Central memory CD8-positive, alpha-beta T cell (primary cell): ENCODE measurements at places on chromosomes 11 and 22.

DNA sequence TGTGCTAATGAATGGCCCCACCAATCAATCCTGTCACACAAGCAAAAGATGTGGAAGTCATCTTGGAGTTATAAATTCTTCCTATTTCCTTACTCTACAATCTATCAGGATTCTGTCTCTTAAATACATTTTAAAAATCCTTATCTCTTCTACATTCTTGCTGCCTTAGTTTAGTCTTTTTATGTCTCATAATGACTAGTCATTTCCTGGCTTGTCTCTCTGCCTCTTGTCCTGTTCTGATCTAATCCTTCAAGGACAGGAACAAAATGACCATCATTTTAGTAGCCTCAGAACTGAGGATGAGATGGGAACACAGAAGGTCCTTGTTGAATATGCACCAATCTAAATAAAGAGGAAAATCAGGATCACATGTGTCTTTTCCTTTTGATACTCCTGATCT lies 56.6 kb upstream of the LIN7C start:
- no peak overlapping the region for H3K4me3 ChIP-seq
- no peaks in the 10 kb centered on the region for H3K27me3 ChIP-seq
- DNase-seq: no peak
- H3K27ac ChIP-seq: no peak overlapping the region
- H3K4me1 ChIP-seq: no peaks in the 10 kb centered on the region
- H3K36me3 ChIP-seq: no peaks in the 10 kb centered on the region

GRCh38 chr22:35804421-35804820 lies 86.7 kb downstream of the APOL5 start:
- no peaks in the 10 kb centered on the region for H3K36me3 ChIP-seq
- no peak overlapping the region for H3K4me3 ChIP-seq

DNA sequence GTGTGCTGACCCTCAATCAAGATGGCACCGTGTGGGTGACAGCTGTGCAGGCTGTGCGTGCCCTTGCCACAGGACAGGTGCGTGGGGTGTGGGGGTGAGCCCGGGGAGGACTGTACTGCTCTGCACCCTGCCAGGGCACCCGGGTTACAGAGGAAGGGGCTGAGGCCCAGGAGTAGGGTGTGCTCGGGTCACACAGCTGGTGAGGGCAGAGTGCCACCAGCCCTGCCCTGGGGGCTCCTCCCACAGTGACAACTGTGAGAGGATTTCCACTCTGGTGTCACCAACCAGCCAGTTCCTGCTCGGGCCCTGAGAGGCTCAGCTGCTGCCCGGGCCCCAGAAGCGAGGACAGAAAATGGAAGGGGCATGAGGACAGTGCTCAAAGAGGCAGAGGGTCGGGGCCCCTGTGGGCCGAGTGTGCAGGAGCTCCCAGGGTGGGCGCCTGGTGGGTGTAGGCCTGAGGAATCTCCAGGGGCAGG lies 20.5 kb downstream of the TRMU start:
- no peak overlapping the region for H3K4me3 ChIP-seq
- H3K27me3 ChIP-seq: no peaks in the 10 kb centered on the region
- H3K36me3 ChIP-seq: peaks cover 5% of the 10 kb centered on the region
- no peak for DNase-seq
- no peak overlapping the region for H3K27ac ChIP-seq
- peaks cover 8% of the 10 kb centered on the region for H3K4me1 ChIP-seq

- peaks cover 17% of the 10 kb centered on the region for H3K4me1 ChIP-seq
- H3K27ac ChIP-seq: no peak overlapping the region
- peak overlapping the region; percentile 79 for H3K4me3 ChIP-seq
- peaks cover 19% of the 10 kb centered on the region for H3K27me3 ChIP-seq
Measured at GRCh38 chr22:29306835-29307595, 565 bp downstream of the GAS2L1 start.

- H3K27me3 ChIP-seq: peaks cover 29% of the 10 kb centered on the region
- no peak overlapping the region for H3K27ac ChIP-seq
- H3K36me3 ChIP-seq: peaks cover 4% of the 10 kb centered on the region
- DNase-seq: no peak
- H3K4me3 ChIP-seq: no peak overlapping the region
- H3K4me1 ChIP-seq: no peaks in the 10 kb centered on the region
Measured at GRCh38 chr11:76251226-76251575, 44.9 kb upstream of the WNT11 start.

GRCh38 chr11:90326647-90327046 lies 103.8 kb upstream of the CHORDC1 start:
- H3K4me1 ChIP-seq: no peaks in the 10 kb centered on the region
- DNase-seq: no peak
- no peaks in the 10 kb centered on the region for H3K27me3 ChIP-seq
- H3K36me3 ChIP-seq: no peaks in the 10 kb centered on the region
- no peak overlapping the region for H3K27ac ChIP-seq

DNA sequence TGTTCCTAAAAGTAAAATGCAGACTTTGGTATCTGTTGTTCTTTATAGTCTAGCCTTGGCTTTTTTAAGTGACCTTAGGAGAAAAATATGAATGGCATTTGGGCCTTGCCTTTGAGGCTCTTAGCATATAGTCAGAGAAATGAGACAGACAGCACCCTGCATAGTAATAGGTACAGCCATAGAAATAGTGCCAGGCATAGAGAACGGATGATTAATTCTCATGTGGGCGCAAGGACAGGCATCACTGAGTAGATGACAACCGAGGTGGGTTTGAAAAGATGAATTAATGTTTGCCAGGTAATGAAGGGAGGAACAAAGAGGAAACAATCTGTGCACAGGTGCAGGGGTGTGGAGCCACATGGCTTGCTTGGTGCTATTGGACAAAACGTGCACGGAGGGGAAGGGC lies 90.5 kb downstream of the BMAL1 start:
- H3K36me3 ChIP-seq: peaks cover 43% of the 10 kb centered on the region
- no peak overlapping the region for H3K4me3 ChIP-seq
- H3K27me3 ChIP-seq: no peaks in the 10 kb centered on the region
- no peak for DNase-seq

DNA sequence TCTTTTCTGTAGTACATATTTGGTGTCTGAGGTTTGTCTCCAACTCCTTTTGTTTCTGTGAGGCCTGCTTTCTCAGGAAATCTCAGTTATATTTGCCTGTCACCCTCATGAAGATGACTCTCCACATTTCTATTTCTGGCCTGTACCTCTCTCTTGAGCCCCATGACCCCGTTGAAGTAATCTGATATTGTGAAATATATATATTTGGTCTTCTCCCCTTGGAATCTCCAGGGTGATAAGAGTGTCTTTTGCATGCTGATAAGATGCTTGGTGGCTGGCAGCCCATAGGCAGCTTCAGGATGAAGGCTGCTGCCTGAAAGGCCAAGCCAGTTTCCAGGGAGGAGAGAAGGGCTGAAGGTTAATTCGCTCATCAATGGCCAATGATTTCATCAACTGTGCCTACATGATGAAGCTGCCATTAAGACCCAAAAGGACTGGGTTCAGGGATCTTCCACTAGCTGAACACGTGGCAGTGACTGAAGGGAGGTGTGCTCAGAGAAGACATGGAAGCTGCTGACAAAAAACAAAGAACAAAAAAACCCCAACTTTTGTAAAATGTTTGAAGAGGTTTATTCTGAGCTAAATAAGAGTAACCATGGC lies 67.4 kb downstream of the MICAL2 start:
- no peaks in the 10 kb centered on the region for H3K27me3 ChIP-seq
- H3K4me1 ChIP-seq: peaks cover 39% of the 10 kb centered on the region
- H3K27ac ChIP-seq: peak overlapping the region; percentile 72
- H3K4me3 ChIP-seq: no peak overlapping the region
- DNase-seq: no peak

GRCh38 chr22:50481440-50482106 lies at the start of gene ADM2:
Gene ADM2, plus strand, starts transcription at chr22:50481543. Its CDS starts 305 bp downstream, at chr22:50481848.
- peaks cover 1% of the 10 kb centered on the region for H3K36me3 ChIP-seq
- H3K27me3 ChIP-seq: peaks cover 12% of the 10 kb centered on the region
- DNase-seq: no peak
- peak within 1 kb of the TSS; percentile 71 for H3K4me3 ChIP-seq

DNA sequence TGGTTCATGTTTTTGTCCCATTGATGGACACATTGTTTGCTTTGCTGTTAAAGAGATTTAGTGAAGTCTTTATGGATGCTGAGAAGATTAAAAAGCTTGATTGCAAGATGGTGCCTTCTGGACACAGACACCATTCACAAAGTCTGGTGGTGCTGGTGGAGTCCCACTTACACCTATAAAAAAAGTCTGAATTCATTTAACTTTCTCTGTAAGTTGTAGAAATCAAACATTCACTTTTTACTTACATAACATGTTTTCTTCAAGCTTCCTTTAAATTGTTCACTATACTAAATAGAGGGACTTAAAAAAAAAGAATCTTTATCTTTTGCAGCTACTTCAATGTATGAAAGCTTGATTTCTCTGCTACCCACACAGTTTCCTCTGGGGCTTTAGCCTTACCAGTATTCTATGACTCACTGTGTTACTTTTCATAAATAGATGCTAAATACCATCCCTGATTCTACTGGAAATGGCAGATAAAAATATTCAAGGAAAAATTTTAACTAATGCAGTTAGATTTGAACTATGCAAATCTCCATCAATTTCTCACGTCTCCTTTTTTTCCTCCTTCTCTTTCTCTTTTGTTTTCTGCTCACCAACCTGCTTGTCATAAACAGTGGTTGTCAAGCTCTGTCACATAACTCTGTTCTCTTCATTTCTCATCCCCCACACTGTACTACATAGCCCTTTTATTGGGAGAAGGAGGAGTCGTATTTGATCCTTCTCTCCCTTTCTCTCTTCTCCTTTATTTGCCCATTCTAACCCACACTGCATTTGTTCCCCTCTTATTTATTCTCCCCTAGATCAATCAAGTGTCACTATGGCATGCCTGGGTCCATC lies 89.7 kb downstream of the FAM76B start:
- peak overlapping the region; percentile 74 for H3K4me3 ChIP-seq
- peak overlapping the region; percentile 89 for H3K27ac ChIP-seq
- DNase-seq: no peak
- peaks cover 26% of the 10 kb centered on the region for H3K4me1 ChIP-seq
- H3K36me3 ChIP-seq: peaks cover 2% of the 10 kb centered on the region

- peaks cover 5% of the 10 kb centered on the region for H3K36me3 ChIP-seq
- peak within 1 kb of the TSS; percentile 86 for H3K4me3 ChIP-seq
- H3K27me3 ChIP-seq: no peaks in the 10 kb centered on the region
- H3K4me1 ChIP-seq: peaks cover 14% of the 10 kb centered on the region
Measured at GRCh38 chr11:104164028-104164520, at the start of gene PDGFD. Gene PDGFD, minus strand, starts transcription at chr11:104164147.

GRCh38 chr11:17543574-17544180 lies 539 bp downstream of the USH1C start:
- H3K27me3 ChIP-seq: peaks cover 58% of the 10 kb centered on the region
- H3K36me3 ChIP-seq: no peaks in the 10 kb centered on the region
- peaks cover 5% of the 10 kb centered on the region for H3K4me1 ChIP-seq
- no peak for DNase-seq

DNA sequence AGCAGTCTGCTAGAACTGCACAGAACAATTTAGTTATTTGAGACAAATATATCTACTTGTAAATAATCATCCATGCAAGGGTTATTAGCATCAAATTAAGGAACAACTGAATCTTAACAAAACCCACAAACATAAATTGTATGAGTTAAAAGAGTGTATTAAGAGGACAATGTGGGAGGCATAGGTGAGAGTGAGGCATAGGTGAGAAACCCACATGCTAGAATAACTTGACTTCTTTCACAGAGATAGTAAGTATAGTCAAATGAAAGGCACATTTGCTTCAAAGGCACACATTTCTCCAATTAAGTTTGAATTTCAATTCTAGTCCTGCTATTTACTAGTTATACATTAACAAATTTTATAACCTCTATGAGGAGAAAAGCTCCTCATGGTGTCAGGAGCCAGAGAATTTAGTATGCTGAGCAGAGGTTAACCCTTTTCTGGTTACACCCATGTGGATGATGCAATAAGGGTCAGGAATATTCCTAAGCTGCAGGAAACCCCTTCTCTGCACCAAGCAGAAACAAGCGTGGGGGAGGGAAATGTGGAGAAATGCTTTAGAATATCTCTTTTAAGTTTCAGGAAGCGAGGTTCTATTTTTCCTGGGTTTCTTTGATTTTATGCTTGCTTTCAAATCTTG lies 264.2 kb downstream of the GRM5 start:
- H3K27me3 ChIP-seq: no peaks in the 10 kb centered on the region
- no peak for DNase-seq
- no peaks in the 10 kb centered on the region for H3K4me1 ChIP-seq
- no peak overlapping the region for H3K27ac ChIP-seq

DNA sequence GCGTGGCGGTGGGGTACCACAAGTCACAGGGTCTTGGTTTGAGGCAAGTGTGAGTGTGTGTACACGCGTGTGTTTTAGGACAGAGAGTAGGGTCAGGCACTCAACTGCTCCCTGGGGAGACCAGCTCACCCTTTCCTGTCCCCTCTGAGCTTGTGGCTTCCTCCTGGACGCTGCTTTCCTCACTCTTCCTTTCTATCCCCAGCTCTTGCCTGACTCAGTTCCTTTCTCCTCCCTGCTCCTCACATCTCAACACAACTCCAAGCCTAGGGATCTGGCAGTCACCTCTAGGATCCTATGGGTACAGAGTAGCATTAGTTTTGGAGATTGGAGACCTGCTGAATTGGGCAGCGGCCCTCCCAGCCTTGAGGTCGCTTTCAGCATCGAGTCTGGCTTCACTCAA lies 4.1 kb downstream of the CLCF1 start:
- H3K4me3 ChIP-seq: peak overlapping the region; percentile 98
- H3K27ac ChIP-seq: peak overlapping the region; percentile 7
- H3K36me3 ChIP-seq: peaks cover 21% of the 10 kb centered on the region
- H3K4me1 ChIP-seq: peaks cover 76% of the 10 kb centered on the region

DNA sequence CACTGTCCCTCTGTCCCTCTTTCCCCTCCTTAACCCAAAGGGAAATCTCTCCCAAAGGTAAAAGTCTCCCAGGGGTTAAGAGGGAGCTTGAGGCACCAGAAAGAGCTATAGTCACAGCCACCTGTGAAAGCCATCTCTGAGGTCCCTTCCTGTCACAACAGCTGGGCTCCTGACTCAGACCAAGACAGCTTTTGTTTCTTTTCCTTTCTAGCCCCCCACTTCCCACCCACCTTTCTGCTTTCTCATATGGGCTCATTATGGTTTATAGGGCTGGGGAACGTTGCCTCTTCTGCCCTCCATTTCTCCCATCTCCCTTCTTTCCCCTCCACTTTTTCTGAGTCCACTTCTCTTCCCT lies 19.1 kb downstream of the MIF start:
- no peak for DNase-seq
- no peaks in the 10 kb centered on the region for H3K27me3 ChIP-seq
- H3K36me3 ChIP-seq: peaks cover 2% of the 10 kb centered on the region

- H3K4me1 ChIP-seq: no peaks in the 10 kb centered on the region
- H3K36me3 ChIP-seq: no peaks in the 10 kb centered on the region
- no peak overlapping the region for H3K4me3 ChIP-seq
Measured at GRCh38 chr11:123122341-123122740, 60.4 kb upstream of the HSPA8 start.

- H3K4me3 ChIP-seq: no peak overlapping the region
- no peaks in the 10 kb centered on the region for H3K27me3 ChIP-seq
- no peak overlapping the region for H3K27ac ChIP-seq
Measured at GRCh38 chr22:30790366-30790765, 95.7 kb downstream of the OSBP2 start.

DNA sequence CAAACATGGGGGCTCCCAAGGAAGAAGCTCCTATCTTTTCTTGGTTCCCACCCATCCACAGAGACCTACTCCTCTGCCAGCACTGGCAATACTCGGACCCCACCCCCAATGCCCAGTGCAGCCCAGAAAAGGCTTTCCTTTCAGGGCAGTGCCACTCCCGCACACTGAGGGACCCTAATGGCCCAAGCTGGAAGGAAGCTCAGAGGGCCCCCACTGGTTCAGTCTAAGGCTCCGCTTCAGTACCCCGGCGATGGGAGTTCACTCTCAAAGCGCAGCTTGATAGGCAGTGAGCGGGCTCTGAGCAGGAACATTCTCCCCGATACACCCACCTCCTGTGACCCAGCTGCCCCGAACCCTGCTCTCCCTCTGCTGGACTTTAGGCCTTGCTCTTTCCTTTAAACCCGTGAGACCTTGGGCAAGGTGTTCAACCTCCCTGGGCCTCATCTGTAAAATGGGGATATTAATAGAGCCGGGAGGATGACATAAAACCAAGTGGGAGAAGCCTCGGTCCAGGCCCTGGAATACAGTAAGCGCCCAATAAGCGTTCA lies 48.4 kb downstream of the CHRDL2 start:
- no peak overlapping the region for H3K27ac ChIP-seq
- no peaks in the 10 kb centered on the region for H3K4me1 ChIP-seq
- peaks cover 36% of the 10 kb centered on the region for H3K27me3 ChIP-seq
- H3K36me3 ChIP-seq: no peaks in the 10 kb centered on the region
